ENCODE measurements at places on chromosomes 4 and X.

- no peak for DNase-seq
These were observed 49.6 kb downstream of the MEPE start for GRCh38 chr4:87882321-87882720.

GRCh38 chrX:108091878-108092291, 307 bp downstream of the ATG4A start:
- no peak for DNase-seq

DNA sequence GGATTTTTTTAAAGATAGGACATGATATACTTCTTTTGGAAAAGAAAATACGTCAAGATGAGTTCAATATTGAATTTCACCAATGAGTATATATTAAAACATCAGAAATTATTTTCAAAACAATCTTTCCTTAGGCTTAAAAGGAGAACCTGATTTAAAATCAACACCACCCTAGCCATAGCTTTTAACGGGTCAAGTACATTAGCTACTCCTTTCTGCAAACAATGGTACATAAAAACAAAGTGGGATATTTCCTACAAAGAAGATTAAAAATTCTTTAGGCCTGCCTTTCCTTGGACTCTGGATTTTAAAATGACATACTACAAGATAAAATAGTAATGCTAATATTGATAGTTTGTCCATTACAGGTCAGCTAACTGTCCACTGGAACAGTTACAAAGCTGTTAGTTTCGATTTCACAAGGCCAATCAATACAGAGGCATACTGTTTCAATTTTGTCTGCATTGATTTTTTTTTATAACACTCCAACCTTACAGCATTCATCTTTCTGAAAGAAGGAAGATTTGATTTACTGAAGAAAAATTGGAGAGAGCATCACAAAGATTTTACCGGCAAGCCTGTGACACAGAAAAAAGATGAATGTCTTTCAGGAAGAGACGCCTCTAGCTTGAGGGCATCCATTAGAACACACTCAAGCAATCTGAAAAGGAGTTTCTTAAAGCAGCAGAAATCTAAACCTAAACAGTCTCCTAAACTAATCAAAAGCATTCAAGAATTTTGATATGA, 97.2 kb downstream of the MAB21L2 start:
- no peak for DNase-seq

DNA sequence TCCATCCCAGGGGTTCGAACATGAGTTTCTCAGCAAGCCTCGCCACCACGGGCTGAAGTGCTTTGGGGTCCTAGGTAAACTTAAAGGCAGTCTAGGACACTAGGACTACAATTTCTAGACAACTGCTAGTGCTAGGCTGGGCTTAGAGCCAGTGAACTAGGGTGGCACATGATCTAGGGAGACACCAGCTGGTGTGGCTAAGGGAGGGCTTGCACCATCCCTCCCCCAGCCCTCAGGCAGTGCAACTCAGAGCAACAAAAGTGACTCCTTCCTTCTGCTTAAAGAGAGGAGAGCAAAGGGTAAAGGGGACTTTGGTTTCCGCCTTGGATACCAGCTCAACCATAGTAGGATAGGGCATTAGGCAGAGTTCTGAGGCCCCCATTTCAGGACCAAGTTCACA, 162.5 kb upstream of the AFF2 start:
- DNase-seq: no peak

- peak; percentile 2 for DNase-seq
These were observed at the start of gene XKRX for GRCh38 chrX:100928660-100929613. Gene XKRX, minus strand, starts transcription at chrX:100928917. Its CDS starts 613 bp downstream, at chrX:100928304.
